ENCODE measurements at places on chromosomes 11 and 22.

DNA sequence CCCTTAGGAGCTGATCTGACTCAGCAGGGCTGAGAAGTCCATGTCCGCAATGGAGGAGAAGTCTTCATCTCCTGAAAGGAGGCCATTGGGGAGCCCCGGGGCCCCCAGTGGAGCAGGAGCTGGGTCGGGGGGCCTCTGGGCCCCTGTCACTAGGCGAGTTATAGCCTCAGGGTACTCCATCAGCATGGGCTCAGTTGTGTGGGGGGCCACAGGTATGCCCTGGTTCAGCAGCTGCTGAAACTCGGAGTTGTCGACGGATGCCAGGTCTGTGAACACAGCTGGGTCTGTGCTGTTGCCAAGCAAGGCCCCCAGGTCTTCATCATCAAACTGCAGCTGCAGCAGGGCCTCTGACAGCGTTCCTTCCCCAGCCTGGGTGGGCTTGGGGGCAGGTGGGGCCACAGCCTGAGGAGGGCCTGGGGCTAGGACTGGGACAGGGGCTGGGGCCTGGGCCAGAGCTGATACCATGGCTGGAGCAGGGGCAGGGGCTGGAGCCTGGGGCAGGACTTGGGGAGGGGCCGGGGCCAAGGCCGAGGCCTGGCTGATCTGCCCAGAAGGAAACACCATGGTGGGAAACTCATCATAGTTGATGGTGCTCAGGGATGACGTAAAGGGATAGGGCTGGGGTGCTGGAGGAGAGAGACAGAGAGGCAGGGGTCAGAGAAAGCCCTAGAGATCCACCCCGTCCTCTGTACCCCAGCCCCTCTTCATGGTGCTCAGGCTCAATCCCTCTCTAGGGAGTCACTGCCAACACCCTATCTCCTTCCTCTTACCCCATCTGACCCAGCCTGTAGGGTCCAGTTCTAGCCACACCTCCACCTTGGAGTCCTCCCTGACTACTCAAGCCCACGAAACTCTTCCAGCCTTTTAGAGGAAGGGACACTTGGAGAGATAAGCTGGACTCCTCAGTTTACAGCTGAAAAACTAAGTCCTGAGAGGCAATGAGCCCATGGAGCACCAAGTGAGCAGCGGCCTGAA is 8.1 kb downstream of the RELA start:
- no peak for DNase-seq

GRCh38 chr11:68308068-68308467 is 4.3 kb upstream of the LRP5 start:
- DNase-seq, result peak; percentile 8

GRCh38 chr11:77142091-77142975 is 14.3 kb downstream of the MYO7A start:
- no peak for DNase-seq

GRCh38 chr11:68383976-68384501 is 71.6 kb downstream of the LRP5 start:
- DNase-seq, result peak; percentile 91

DNA sequence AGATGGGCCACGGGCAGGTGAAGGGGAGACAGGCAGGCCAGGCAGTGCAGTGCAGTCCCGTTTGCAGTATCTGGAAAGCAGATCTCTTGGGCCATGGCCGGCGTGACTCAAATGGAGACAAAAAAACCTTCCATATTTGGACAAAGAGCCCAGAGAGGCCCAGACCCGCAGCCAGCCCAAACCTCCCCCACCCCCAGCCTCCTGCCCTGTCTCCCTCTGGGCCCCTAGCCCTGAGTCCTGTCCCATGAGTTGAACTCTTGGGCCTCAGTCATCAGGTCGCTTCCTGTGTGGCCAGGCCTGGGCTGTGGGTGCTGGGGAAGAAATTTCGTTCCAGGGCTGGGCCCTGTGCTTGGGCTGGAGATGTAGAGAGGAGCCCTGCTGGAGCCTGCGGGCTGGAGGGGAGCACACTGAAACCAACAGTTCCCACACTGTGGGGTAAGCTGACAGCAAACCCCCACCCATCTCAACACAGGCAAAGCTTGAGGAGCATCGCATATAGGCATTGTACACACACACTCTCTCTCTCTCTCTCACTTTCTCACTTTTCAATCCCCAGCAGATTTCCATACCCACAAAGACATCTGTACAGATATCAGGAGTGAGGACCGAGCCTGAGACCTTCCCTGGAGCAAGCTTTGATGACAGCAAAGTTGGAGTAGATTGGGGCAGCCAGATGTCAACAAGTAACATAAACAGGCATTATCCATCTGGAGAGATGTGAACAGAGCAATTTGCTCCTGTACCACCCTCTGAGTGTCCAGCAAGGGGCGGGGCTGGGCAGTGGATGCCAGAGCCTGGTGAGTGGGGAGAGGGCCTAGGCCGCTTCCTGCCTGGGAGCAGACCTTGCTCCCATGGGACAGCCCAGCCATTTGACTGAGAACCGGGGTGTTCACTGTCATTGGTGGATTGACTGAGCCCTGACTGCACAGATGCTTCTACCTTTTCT is 17.2 kb downstream of the ARHGEF17 start:
- no peak for DNase-seq

- DNase-seq, result no peak
These were observed 741 bp upstream of the TALDO1 start for GRCh38 chr11:746289-747157.

GRCh38 chr11:93028960-93029522 is 59.6 kb downstream of the MTNR1B start:
- DNase-seq, result no peak

GRCh38 chr11:8777907-8778767 is 95.5 kb downstream of the RPL27A start:
- no peak for DNase-seq

GRCh38 chr22:22952531-22953280 is 65.1 kb downstream of the IGLL5 start:
- no peak for DNase-seq

DNA sequence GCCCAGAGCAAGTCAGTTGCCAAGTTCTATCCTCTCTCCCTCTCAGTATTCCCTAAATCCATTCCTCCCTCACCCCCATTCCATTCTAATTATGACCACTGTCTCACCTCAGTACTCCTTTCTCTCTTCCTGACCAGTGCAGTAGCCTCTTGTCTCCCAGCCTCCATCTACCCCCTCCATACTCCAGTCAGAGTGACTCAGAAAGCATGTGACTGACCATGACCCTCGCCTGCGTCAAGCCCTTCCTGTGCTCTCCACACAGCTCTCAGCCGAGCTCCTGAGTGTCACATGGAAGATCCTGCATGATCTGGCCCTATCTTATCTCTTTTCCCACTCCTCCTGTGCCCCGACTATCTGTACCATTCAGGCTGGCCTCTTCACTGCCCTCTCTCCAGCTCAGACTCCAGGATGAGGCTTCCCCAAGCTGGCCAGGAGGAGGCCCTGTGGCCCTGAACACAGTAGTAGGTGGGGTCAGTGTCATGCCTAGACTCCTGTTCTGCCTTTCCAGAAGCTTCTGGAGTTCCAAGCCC is 42.6 kb downstream of the NEU3 start:
- DNase-seq, result no peak

DNA sequence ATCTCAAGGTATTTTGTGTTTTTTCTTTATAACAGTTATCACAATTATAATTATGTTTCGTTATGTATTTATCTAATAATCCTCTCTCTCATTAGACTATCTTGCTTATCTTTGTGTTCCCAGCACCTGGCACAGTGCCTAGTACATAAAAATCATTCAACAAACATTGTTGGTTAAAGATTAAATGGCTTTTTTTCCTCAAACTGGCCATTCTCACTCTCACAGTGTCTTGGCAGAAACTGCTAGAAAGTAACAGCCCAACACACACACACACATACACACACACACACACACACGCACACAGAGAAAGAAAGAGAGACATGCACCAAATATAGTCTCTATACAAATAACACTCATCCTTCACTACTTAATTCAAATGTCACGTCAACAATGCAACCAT is 36.8 kb downstream of the OR10A6 start:
- DNase-seq, result no peak

- DNase-seq, result no peak
These were observed 43.0 kb upstream of the KLHL35 start for GRCh38 chr11:75475767-75476650.

All from iPS-NIHi11 (cell line).